Keratinocyte (primary cell): ENCODE measurements at places on chromosomes 6 and 20.
A peak's percentile ranks its signal among the peaks of the same experiment; 100 is the strongest.

DNA sequence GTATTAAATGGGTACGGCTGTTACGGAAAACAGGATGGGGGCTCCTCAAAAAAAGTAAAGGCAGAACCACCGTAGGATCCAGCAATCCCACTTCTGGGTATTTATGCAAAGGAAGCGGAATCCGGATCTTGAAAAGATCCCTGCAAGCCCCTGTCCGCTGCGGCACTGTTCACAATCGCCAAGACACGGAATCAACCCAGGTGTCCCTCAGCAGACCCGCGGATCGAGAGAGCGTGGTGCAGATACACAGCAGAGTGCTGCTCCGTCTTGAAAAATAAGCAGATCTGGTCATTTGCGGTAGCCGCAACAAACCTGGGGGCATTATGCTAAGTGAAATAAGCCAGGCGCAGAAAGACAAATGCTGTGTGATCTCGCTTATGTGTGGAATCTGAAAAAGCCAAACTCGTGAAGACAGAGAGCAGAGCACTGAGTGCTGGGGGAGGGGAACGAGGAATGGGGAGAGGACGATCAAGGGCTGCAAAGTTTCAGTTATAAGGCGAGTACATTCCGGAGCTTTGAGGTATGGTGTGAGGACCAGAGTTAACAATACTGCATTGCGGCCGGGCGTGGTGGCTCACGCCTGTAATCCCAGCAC is 41.3 kb downstream of the NTSR1 start:
- peaks cover 9% of the 10 kb centered on the region for H3K4me1 ChIP-seq
- DNase-seq, result no peak
- H3K36me3 ChIP-seq, result no peaks in the 10 kb centered on the region
- no peak overlapping the region for H3K27ac ChIP-seq

- DNase-seq, result no peak
- H3K27me3 ChIP-seq, result no peaks in the 10 kb centered on the region
- H3K4me3 ChIP-seq, result no peak overlapping the region
Measured at GRCh38 chr6:103908898-103909297, 950.8 kb downstream of the HACE1 start.

- no peak overlapping the region for H3K4me3 ChIP-seq
- peaks cover 4% of the 10 kb centered on the region for H3K4me1 ChIP-seq
- DNase-seq, result no peak
- no peaks in the 10 kb centered on the region for H3K27me3 ChIP-seq
- peaks cover 4% of the 10 kb centered on the region for H3K36me3 ChIP-seq
Measured at GRCh38 chr6:37492236-37492972, 7.3 kb downstream of the CCDC167 start.

- no peaks in the 10 kb centered on the region for H3K27me3 ChIP-seq
- H3K4me1 ChIP-seq, result peaks cover 3% of the 10 kb centered on the region
- no peaks in the 10 kb centered on the region for H3K36me3 ChIP-seq
- no peak for DNase-seq
- H3K27ac ChIP-seq, result no peak overlapping the region
Measured at GRCh38 chr20:60224914-60225313, 266.7 kb downstream of the CDH26 start.

DNA sequence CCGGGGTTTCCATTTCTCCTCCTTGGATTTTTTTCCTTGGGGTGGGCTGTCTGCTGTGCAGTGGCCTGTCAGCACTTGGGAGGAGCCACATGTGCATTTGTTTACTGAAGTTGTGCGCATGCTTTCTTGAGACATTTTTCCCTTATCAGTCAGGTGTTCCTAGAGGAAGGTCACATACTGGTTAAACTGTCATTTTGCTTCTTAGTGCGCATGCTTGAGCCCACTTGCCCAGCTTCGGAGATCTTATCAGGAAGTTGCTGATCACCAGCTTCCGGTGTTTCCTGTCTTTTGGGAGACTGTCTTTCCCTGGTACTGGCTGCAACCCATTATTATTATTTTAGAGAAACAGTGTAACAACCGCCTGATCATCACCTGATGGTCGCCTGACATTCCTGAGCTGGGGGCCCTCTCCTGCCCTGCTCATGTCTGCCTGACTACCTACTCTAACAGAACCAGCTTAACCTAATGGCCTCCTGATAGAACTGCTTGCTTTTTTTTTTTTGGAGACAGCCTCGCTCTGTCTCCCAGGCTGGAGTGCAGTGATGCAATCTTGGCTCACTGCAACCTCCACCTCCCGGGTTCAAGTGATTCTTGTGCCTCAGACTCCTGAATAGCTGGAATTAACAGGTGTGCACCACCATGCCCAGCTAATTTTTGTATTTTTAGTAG is 378 bp upstream of the ERVFRD-1 start:
- no peaks in the 10 kb centered on the region for H3K27me3 ChIP-seq
- H3K36me3 ChIP-seq, result no peaks in the 10 kb centered on the region
- H3K4me1 ChIP-seq, result peaks cover 10% of the 10 kb centered on the region
- H3K4me3 ChIP-seq, result no peak overlapping the region
- H3K27ac ChIP-seq, result no peak overlapping the region
- no peak for DNase-seq

DNA sequence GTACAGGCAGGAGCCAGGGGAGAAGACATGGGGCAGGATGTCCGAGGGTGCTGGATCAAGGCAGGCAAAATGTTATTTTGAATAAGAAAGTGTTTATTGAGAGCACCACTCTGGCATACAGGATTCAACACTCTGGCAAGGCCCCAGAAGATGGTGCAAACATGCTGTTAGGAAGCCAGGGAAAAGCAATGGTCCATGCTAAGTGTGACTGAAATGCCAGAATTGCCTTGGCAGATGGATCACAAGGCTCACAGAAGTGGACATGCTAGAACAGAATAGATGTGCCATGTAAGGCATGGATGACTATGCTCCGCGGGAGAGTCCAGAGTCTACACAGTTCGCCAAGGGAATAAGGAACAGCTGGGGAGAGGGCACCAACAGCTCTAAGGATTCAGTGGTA is 54.6 kb downstream of the QRSL1 start:
- no peaks in the 10 kb centered on the region for H3K4me1 ChIP-seq
- no peak for DNase-seq
- H3K27ac ChIP-seq, result no peak overlapping the region
- H3K4me3 ChIP-seq, result no peak overlapping the region
- no peaks in the 10 kb centered on the region for H3K27me3 ChIP-seq

GRCh38 chr6:149075616-149076354 is 241.7 kb upstream of the TAB2 start:
- H3K27ac ChIP-seq, result no peak overlapping the region
- no peak for DNase-seq
- H3K4me3 ChIP-seq, result no peak overlapping the region
- no peaks in the 10 kb centered on the region for H3K36me3 ChIP-seq
- no peaks in the 10 kb centered on the region for H3K27me3 ChIP-seq

GRCh38 chr20:19212469-19212815 is at the start of gene SLC24A3:
Gene SLC24A3 (plus strand): TSS chr20:19212642.
- H3K27ac ChIP-seq, result no peak within 1 kb of the TSS
- DNase-seq, result no peak
- H3K27me3 ChIP-seq, result peaks cover 35% of the 10 kb centered on the region
- no peaks in the 10 kb centered on the region for H3K36me3 ChIP-seq

DNA sequence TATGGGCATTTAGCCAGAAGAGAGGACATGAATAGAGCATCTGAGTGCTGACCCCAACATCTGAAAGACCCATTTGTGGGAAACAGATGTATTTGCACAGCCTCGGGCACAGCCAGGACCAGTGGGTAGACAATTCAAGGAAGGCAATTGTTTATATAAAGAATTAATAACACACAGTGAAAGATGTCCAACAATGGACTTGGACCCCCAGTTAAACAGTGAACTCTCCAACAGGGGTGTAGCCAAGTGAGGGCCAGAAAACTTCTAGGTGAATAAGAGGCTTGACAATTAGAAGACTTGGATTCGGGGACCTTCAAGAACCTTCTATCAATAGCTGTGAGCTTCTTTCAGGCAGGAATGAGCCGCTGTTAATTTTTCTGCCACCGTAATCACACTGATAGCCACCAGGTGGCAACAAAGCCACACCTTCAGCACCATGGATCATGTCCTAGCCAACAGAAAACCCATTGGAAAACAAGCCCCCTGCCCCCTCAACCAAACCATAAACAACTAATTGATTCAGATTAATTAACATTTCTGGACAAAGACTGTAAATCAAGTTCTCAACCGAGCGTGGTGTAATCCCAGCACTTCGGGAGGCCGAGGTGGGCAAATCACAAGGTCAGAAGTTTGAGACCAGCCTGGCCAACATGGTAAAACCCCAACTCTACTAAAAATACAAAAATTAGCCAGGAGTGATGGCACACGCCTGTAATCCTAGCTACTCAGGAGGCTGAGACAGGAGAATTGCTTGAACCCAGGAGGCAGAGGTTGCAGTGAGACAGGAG is 8.8 kb upstream of the SRSF6 start:
- no peak for DNase-seq
- no peaks in the 10 kb centered on the region for H3K27me3 ChIP-seq
- H3K4me1 ChIP-seq, result peaks cover 6% of the 10 kb centered on the region
- no peaks in the 10 kb centered on the region for H3K36me3 ChIP-seq
- no peak overlapping the region for H3K4me3 ChIP-seq

GRCh38 chr6:88441346-88441745 is 275.2 kb upstream of the CNR1 start:
- H3K4me1 ChIP-seq, result no peaks in the 10 kb centered on the region
- no peak overlapping the region for H3K4me3 ChIP-seq
- no peaks in the 10 kb centered on the region for H3K36me3 ChIP-seq
- no peak overlapping the region for H3K27ac ChIP-seq

DNA sequence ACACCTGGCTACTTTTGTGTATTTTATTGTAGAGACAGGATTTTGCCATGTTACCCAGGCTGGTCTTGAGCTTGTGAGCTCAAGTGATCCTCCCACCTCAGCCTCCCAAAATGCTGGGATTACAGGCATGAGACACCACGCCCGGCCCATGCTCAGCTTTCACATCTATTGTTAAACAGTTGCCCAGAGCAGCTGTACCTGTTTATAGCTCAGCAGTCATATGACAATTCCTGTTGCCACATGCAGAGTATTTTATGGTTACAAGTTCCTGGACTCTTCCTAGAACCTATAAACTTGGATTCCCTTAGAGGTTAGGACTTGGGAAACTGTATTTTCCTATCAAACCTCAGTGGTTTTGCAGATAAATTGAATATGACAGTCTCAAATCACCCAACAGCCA is 188.3 kb upstream of the KCNG1 start:
- H3K4me1 ChIP-seq, result peaks cover 7% of the 10 kb centered on the region
- no peaks in the 10 kb centered on the region for H3K36me3 ChIP-seq
- peak; percentile 40 for DNase-seq
- H3K27ac ChIP-seq, result no peak overlapping the region
- H3K4me3 ChIP-seq, result no peak overlapping the region

GRCh38 chr6:156778454-156779205 is 1.5 kb downstream of the ARID1B start:
- peak overlapping the region; percentile 77 for H3K4me3 ChIP-seq
- peak overlapping the region; percentile 80 for H3K27ac ChIP-seq
- DNase-seq, result no peak
- no peaks in the 10 kb centered on the region for H3K36me3 ChIP-seq

DNA sequence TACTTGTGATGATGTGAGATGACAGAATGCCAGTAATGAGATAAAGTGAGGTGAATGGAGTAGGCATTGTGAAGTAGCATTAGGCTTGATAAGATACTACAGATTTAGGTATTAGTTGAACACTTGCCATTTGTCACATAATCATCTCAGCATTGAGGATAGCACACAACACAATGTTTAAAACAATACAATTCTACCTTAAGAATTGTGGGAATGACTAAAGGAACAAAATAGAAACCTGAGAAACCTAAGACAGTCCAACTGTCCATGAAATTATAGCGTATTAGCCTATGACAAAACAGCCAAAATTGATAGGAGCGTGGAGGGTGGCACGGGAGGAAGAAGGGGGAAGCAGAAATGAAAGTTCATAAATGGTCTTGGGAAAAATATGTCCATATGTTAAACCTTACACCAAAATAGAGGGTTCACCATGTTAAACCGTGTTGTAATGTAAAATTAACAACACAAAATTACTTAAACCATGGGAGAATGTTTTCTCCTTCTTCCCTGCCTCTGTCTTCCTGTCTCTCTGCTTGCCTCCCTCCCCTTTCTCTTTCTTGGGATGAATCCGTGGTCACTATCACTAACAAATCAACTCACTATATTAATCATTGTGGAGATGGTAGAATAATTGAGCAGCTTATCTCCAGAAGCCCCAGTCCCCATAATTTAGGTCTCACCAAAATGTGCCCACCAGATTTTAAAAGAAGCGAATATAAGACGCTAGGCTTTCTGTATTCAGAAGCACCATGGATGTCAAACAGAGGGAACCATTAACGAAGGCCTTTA is 33.0 kb upstream of the HFE start:
- no peak for DNase-seq
- H3K4me3 ChIP-seq, result peak overlapping the region; percentile 68
- H3K4me1 ChIP-seq, result peaks cover 19% of the 10 kb centered on the region

- no peaks in the 10 kb centered on the region for H3K27me3 ChIP-seq
- DNase-seq, result no peak
- no peak overlapping the region for H3K4me3 ChIP-seq
- H3K36me3 ChIP-seq, result no peaks in the 10 kb centered on the region
Measured at GRCh38 chr6:154598399-154598798, 87.9 kb upstream of the CNKSR3 start.

DNA sequence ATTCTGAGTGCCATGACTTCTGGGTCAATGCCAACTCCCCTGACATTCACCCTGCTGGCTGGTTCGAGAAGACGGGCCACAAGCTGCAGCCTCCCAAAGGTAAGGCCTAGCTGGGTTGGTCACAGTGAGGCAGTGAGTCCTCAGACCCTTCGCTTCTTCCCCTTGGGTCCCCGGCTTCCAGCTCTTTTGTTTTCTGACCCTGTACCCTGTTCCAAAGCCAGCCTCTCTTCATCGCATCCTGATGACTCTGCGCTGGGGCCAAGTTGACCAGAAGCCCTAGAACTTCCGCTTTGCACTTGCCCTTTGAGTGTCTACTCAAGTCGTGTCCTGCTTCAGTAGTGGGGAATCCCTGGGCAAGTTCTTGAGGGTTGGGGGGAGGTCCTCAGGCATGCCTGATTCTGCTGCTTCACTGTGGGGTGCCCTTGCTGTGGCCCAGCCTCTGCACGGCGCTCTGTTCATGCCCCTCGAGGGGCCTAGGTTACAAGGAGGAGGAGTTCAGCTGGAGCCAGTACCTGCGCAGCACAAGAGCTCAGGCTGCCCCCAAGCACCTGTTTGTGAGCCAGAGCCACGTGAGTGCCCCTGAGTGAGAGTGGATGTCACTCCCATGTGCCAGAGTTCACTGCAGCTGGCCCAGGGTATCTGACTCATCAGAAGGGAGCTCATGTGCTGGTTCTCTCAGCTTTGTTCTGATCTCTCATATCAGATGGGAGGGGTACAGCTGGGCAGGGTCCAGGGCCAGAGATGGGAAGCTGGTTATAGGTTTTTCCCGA is 23.0 kb downstream of the L3MBTL1 start:
- H3K36me3 ChIP-seq, result peaks cover 1% of the 10 kb centered on the region
- no peaks in the 10 kb centered on the region for H3K4me1 ChIP-seq
- H3K27ac ChIP-seq, result no peak overlapping the region
- no peak overlapping the region for H3K4me3 ChIP-seq

- H3K27ac ChIP-seq, result no peak overlapping the region
- H3K36me3 ChIP-seq, result no peaks in the 10 kb centered on the region
- no peaks in the 10 kb centered on the region for H3K27me3 ChIP-seq
Measured at GRCh38 chr20:22862671-22863230, 172.4 kb upstream of the SSTR4 start.

DNA sequence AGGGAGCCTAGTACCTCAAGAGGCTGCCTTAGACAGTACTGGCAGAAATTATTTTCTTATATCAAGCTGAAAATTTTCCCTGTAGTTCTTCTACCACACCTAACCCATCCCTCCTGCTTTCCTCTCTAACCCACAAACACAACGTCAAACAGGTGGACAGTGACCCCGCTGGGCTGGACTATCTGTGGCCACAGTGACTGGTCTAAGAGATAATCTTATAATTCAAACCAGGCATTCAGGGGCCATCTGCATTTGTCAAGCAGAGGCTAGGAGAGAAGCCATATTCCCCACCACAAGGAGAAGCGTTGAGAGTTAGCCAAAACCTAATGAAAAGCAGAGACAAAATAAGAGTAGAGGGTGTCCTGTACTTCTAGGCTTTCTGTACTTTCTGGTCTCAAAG is 8.2 kb downstream of the HDDC2 start:
- H3K4me1 ChIP-seq, result no peaks in the 10 kb centered on the region
- DNase-seq, result no peak
- no peak overlapping the region for H3K27ac ChIP-seq
- no peak overlapping the region for H3K4me3 ChIP-seq
